ENCODE measurements at places on chromosomes 4 and X.

DNA sequence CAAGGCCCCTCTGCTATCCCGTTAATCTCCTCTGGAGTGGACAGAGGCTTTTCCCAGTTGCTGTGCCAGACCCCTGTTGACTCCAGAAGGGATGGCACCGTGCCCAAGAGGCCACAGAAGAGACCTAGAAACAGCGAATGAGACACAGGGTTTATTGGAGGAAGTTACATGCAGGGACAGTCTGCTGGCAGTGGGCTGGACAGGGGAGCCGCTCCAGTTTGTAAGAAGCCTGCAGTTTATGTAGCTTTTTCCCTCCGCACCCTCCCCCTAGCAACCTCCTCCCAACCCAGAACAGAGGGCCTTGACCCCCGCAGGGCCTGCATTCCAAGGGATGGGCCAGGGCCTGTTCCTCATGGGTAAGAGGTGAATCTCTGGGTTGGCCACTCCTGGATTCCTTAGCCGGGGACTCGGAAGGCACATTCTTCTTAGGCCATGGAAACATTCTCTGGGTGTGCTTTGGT lies 216.8 kb upstream of the PSAPL1 start:
- no peak for DNase-seq

DNA sequence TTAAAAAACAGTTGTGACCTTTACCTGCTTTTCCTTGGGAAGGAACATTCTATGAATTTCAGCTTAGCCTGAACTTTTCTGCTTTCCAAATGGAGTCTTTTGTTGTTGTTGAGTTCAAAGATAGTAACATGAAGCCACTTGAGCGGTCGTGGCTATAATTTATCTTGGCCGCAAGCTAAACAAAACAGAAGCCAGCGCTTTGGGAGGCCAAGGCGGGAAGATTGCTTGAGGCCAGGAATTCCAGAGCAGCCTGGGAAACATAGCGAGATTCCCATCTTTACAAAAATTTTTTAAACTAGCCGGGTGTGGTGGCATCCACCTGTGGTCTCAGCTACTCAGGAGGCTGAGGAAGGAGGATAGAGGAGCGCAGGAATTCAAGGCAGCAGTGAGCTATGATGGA lies 29.9 kb downstream of the TKTL1 start:
- DNase-seq: no peak

DNA sequence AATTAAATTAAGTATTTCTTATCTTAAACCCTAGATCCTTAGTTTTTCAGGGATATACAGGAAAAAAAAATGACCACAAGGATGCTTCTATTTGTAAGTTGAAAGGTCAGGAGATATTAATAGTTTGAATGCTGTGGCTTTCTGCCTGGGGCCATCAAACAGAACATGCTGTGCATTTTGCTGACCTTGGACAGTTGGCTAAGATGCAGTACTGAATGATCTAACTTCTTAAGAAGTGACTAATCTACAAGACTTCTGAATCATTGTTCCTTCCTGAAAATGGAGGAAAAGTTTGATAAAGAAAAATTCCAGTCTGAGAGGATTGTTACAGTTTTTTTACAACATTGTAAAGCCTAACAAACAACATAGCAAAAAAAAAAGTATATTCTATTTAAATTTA lies 237.8 kb upstream of the JADE1 start:
- DNase-seq: no peak

- no peak for DNase-seq
Measured at GRCh38 chr4:165208741-165209388, 1.5 kb downstream of the KLHL2 start.

GRCh38 chr4:8939160-8939839 lies 67.7 kb upstream of the HMX1 start:
- DNase-seq: no peak

DNA sequence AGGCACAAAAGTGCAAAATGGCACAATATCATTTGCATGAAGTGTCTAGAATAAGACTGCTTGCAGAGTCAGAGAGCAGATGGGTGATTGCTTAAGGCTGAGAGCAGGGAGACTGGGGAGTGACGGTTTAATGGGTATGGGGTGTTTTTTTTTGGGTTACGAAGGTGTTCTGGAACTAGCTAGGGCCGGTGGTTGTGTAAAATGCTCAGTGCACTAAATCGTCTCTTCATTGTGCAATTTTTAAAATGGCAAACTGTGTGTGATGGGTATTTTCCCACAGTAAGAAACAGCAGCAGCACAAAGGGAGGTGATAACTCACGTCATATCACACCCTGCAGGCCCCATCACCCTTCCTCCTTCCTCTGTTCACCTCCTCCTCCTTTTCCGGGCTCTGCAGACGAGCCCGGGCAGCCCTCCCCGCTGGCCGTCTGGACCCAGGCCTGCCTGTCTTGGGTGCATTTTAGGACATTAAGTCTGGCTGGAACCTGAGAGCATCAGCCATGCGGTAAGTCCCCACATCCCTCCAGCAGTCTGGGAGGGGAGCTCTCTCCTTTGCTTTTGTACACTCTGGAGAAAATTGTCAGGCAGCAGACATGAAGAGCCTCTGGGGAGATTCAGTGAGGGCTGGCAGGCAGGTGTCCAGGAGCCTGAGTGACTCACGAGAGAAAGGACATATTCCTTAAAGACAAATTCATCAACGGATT lies 42.7 kb downstream of the ASMT start:
- DNase-seq: no peak

- no peak for DNase-seq
Measured at GRCh38 chrX:47515941-47516665, 33.1 kb upstream of the ZNF41 start.

DNA sequence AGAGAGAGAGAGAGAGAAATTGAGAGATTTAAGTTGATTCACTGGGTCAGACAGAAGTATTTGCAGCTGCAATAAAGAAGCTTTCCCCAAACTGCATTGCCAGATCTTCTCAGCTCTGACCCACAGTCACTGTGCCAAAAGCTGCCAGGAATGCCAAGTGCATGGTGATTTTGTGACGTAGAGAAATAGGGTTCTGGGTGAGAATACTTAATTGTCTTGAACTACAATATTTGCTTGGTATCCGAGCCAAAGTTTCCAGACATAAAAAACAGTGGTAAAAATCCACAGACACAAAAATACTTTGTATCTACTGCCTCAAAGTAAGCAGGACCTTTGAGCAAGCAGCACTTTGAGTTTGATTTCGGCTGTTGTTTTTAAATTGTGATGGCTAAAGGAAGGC lies 331.1 kb downstream of the GRID2 start:
- no peak for DNase-seq

- no peak for DNase-seq
Measured at GRCh38 chr4:6769989-6770420, 12.5 kb upstream of the KIAA0232 start.

DNA sequence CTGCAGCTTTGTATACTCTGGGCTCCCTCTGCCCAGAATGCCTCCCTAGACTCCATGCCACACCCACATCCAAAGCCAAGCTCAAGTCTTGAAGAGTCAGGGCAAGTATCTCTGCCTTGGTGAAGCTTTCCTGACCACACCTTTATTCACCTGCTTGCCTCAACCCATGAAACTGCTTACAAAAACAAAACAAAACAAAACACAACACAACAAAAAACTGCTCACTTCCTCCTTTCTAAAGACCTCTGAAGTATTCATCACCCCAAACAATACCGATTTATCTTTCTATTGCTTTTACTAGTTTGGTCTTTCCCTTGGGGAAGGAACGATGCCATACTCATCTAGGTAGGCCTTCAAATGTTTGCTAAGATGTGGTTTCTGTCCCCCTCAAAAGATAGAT lies 45.0 kb downstream of the TMEM165 start:
- no peak for DNase-seq

DNA sequence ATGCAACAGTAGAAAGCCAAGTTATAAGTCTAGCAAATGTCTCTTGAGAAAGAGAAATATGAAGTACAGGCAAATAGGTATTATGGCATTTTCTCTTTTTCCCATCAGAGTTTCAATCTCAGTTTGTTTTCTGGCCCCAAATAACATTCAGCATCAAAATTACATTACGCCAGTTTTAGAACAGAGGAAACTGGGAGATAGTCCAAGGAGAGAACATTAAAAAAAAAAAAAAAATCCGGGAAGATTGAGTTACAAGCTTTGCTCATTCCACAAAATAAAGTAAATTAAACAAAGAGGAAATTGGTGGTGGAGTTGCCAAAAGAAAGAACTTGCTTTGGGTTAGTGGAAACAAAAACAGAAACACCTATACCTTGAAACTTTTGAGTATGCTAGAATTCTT lies 50.4 kb upstream of the IL13RA2 start:
- no peak for DNase-seq
